ENCODE measurements at places on chromosomes 6 and 20.

DNA sequence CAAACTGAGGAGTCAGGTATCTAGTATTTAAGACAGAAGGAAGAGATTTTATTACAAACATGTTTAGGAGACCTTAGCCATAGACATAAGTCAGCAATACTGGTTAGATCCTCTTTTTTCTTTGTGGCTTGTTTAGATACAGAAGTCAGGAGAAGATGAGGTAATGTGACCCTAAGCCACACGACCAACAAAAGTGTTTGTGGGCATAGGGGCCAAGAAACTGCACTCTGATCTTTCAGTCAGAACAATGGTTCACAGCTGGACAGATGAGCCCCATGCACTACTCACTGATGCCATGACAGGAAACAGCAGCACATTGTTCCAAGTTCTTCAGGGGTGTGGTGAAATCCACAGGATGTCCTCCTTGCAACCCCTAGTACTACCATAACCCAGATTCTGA, 238.5 kb upstream of the RAB32 start:
- no peak for DNase-seq

- peak; percentile 39 for DNase-seq
Observed at GRCh38 chr20:31675828-31676608, 38.3 kb downstream of the COX4I2 start.

- no peak for DNase-seq
Observed at GRCh38 chr6:87932361-87932760, 115.3 kb upstream of the SPACA1 start.

DNA sequence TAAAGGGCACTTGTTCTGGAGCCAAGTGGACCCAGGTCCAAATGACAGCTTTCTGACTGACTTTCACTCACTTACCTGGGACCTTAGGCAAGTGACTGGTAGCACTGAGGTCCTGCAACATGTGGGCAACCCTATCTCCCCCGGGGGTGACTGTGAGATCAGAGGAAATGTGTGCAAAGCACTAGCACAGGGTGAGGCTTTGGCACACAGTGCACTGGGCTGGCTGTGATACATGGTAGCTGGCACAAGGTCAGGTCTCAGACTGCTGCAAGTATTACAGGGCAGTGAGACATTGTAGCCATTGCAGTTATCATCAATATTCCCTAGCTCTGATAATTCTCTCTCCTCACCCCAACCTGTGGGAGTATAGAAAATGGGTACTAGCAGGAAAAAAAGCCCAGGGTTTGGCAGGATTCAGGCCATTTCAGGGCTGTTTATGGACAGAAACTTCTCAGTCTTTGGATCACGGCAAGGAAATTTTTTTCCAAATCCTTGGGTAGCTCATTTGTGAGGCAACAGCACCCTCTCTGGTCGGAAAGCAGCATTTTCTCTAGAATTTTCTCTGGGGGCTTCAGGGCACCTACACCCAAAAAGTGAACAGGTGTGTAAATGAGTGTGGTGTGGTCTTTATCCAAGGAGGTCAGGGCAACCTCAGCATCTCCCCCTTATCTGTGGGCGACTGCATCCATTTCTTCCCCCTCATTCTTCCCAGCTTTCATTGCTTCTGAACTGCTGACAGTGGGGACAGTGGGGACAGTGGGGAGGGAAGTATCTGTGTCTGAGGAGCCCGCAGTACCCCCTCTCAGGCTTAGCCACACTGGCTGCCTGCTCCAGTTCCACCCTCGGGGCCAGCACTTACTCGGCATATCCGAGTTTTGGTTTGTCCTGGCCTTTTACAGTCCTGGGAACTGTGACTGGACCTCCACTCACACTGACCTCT, 148.7 kb upstream of the PHACTR3 start:
- peak; percentile 19 for DNase-seq

- DNase-seq, result no peak
Observed at GRCh38 chr6:84868149-84868548, 103.8 kb upstream of the TBX18 start.

DNA sequence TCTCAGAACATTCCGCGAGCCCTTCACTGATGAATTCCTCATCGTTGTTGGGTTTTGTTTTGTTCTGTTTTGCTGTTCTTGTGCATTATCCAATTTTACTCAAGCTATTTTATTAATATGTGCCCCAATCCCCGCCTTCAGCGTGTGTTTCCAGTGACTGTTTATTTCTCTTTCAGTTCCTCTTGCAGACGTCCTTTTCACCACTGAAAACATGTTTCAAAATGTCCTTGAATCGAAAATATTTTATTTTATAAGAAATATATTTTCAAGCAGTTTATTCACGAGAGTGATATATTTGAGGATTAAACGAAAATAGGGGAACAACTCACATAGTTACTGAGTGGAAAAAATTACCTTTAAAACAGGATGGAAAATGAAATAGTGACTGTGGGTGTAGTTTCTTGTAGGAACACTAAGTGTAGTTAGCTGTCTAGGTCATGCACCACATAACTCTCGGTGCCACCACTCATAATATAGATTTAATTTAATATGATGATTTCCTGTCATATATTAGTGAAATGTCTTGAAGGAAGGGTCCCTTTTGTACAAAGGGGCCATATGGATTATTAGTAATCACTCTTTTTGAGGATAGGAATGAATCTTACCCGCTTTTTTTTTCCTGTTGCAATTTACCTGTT, 45.3 kb upstream of the HDDC2 start:
- no peak for DNase-seq

DNA sequence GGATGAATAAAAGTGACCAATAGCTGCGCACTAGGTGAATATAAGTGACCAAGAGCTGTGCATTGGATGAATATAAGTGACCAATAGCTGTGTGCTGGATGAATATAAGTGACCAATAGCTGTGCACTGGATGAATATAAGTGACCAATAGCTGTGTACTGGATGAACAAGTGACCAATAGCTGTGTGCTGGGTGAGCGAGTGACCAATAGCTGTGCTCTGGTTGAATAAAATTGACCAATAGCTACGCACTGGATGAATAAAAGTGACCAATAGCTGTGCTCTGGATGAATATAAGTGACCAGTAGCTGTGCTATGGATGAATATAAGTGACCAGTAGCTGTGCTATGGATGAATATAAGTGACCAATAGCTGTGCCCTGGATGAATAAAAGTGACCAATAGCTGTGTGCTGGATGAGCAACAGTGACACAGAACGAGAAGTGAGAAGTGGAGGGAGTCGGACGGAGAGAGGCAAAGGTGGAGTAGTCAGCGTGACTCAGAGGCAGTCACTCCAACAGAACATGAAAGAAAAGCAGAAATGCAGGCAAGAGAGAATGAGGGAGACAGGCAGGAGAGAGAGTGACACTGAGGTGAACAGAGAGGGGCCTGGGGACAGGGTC, 38.5 kb downstream of the RBM38 start:
- DNase-seq, result peak; percentile 75

- DNase-seq, result no peak
Observed at GRCh38 chr20:13318871-13319521, 97.9 kb downstream of the ISM1 start.

- no peak for DNase-seq
Observed at GRCh38 chr20:50911716-50912115, 19.5 kb downstream of the ADNP start.

DNA sequence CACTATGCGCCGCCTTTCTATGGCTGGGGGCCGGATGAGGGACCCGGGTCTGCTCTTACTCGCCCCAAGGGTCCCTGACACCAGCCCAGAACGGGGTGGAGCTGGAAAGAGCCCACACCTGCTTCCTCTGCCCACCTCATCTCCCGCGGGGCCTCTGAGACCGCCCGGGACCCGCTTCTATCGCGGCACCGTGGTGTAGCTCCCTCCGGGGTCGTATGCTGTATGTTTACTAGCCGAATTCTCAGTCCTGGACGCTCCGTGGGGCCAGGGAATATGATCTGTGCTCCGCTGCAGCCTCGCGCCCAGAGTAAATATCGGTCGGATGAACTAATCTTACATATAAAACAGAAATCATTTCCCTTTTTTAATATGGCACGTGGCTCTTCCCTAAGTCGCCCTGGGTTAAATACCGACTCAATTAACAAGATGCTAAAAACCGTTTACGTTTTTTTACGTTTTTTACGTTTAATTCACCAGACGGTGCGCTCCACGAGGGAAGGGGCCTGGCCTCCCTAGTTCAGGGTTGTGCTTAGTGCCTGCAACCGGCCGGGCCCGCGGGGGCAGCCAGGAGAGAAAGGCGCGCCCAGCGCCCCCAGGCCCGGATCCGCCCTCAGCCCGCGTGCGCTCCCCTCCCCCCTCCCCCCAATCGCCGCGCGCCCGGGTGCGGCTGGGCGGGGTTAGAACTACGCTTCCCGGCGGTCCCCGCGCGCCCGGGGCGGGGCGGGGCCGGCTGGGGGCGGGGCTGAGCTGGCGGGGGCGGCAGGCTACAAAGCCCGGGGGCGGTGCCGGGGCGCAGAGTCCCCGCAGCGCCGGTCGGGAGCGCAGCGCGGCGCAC, at the start of gene RBM38:
Gene RBM38 (plus strand): TSS at position 793 of the 835 bp plus-strand sequence. CDS start 186 bp downstream, outside the sequence.
- peak; percentile 89 for DNase-seq

- DNase-seq, result no peak
Observed at GRCh38 chr6:167850782-167851181, 24.1 kb downstream of the AFDN start.

DNA sequence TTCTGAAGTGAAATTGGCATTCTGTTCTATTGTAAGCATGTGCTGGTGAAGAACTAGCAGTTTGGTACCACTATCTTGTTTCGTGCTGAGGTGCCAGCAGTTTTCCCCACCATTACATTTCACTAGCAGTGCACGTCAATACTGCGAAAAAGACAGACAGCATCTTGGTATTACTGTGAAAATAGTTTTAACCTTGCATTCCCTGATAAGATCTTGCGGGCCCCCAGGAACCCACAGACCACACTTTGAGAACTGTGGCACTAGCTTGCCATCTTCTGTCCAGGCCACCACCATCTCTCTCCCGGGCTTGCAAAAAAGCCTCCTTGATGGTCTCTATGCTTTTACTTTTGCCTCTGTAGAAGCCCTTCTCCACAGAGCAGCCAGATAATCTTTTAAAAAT, 185.7 kb downstream of the BACH2 start:
- DNase-seq, result no peak

DNA sequence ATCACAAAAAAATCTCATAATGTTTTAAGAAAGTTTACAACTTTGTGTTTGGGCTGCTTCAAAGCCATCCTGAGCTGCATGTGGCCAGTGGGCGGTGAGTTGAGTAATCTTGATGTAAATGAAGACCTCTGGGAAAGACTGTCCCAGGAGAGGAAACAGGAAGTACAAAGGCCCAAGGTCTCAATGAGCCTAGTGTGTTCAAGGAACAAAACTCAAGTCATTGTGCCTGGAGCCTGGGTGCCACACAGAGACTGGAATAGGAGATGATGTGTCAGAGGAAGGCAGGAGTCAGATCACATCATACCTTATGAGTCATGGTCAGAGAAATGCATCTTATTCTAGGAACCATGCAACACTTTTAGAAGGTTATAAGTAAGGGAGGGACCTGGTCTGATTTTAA, 51.5 kb downstream of the COL19A1 start:
- peak; percentile 17 for DNase-seq

- no peak for DNase-seq
Observed at GRCh38 chr6:33166811-33167210, 25.5 kb downstream of the COL11A2 start.

DNA sequence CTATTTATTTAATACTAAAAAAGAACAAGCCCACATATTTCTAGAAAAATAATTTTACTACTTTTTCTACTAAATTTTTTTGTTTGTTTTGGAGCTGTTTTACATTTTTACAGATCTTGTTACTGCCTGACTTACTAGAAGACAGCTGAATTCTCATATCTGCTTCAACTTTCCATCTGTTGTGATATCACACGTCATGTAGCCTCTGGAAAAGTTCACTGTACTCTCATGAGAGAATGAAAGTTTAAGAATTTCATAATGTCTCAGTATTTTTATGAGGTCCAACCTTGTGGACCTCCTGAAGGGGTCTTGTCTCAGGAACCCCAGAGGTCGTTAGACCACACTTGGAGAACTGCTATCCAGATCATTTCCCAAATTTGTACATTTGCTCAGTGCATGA, 81.7 kb upstream of the MTHFD1L start:
- DNase-seq, result no peak

GRCh38 chr6:144286503-144287393, 1.6 kb downstream of the UTRN start:
- peak; percentile 40 for DNase-seq

DNA sequence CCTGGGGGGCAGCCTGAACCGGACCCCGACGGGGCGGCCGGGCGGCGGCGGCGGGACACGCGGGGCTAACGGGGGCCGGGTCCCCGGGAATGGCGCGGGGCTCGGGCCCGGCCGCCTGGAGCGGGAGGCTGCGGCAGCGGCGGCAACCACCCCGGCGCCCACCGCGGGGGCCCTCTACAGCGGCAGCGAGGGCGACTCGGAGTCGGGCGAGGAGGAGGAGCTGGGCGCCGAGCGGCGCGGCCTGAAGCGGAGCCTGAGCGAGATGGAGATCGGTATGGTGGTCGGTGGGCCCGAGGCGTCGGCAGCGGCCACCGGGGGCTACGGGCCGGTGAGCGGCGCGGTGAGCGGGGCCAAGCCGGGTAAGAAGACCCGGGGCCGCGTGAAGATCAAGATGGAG, 636 bp downstream of the SRF start:
- DNase-seq, result no peak

GRCh38 chr6:37696220-37696840, 1.4 kb downstream of the MDGA1 start:
- DNase-seq, result no peak

DNA sequence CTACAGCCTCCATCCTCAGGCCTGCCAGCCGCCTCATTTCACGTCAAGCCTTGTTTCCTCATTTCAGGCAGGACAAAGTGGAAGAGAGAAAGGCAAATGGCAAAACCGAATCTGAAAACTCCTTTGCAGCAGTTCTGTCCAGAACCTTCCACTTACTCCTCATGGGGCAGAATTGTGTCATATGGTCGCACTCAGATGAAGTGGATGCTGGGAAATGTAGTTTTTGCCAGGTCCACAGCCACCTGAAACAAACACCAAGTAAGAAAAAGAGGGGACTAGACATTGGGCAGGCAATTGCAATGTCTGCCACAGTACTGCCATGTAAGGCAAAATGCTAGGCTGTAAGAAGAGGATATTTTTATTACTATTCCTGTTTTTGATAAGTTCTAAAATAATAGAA, 44.9 kb downstream of the ISM1 start:
- no peak for DNase-seq

DNA sequence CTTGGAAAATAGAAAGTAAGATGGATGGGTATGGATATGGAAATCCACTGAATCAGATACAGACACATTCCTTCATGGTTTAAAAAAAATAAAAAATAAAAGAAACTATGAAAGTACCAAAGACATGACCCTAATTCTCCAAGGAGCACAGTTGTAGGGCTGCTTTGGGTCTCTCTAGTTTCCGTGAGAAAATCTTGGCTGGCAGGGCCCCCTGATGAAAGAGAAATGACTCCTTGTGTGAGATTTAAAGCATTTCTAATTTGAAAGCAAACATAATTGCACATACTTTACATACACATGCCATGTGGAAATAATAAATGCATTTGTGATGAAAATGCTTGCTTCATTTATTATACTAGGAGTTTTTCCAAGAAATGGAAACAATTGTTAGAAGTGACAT, 593.9 kb upstream of the BTBD3 start:
- DNase-seq, result no peak

- no peak for DNase-seq
Observed at GRCh38 chr6:11136809-11137208, 25.3 kb upstream of the ERVFRD-1 start.

All from H54 (cell line).